Colonic mucosa (tissue), 4 donors: ENCODE measurements at places on chromosomes 5 and 9. TPM values are rescaled to one million over a fixed set of nuclear protein-coding genes. Genes with fewer than 3 reads are reported as not detected.

The NPR3 gene
- 3.0 TPM for total RNA-seq

The GRM6 gene
- not detected for total RNA-seq

The ORM2 gene
- total RNA-seq: not detected

The ITK gene
- total RNA-seq: 1.4 TPM
